ENCODE measurements at places on chromosomes 6 and 20.

DNA sequence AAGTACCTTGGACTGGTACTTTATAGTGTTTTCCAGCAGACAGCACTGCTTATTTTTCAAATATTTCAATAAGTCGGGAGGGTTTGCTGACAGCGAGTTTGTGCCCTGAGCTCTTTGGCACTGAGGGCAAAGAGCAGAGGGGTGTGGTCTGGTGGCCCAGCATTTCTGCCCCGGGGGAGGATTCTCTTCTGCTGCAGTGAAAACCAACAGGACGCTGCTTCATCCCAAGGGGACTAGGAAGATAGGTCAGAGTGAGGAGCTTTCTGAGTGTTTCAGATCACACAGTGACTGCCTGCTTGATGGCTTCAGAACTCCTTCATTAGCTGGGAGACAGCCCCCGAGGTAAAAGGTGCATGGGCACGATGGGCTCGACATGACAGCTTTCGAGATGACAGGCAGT lies 8.6 kb downstream of the ULBP2 start:
- DNase-seq, result no peak

- DNase-seq, result no peak
These were observed 47.8 kb upstream of the NRSN1 start for GRCh38 chr6:24078200-24078599.

DNA sequence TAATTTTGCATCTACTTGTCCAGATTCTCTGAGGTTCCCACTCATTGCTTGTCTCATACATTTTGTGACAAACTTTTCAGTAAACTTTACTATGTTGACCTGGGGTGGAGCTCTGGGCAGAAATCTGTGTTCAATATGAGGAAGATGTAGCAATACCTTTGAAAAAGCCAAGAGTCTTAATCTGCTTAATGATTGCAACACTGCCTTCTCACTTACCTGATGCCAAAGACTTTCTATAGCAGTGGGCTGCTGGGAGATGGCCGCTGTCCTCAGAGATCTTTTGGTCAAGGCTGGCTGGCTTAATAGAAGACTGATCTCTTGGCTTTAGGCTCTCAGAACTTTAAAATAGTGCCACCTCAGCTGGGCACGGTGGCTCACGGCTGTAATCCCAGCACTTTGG lies 70.1 kb upstream of the RBM24 start:
- DNase-seq, result no peak

- no peak for DNase-seq
These were observed 18.7 kb downstream of the UQCC2 start for GRCh38 chr6:33692760-33693158.

- no peak for DNase-seq
These were observed 375.7 kb upstream of the MARCKS start for GRCh38 chr6:113481458-113481857.

- no peak for DNase-seq
These were observed 7.0 kb downstream of the BEND3 start for GRCh38 chr6:107108201-107108890.

DNA sequence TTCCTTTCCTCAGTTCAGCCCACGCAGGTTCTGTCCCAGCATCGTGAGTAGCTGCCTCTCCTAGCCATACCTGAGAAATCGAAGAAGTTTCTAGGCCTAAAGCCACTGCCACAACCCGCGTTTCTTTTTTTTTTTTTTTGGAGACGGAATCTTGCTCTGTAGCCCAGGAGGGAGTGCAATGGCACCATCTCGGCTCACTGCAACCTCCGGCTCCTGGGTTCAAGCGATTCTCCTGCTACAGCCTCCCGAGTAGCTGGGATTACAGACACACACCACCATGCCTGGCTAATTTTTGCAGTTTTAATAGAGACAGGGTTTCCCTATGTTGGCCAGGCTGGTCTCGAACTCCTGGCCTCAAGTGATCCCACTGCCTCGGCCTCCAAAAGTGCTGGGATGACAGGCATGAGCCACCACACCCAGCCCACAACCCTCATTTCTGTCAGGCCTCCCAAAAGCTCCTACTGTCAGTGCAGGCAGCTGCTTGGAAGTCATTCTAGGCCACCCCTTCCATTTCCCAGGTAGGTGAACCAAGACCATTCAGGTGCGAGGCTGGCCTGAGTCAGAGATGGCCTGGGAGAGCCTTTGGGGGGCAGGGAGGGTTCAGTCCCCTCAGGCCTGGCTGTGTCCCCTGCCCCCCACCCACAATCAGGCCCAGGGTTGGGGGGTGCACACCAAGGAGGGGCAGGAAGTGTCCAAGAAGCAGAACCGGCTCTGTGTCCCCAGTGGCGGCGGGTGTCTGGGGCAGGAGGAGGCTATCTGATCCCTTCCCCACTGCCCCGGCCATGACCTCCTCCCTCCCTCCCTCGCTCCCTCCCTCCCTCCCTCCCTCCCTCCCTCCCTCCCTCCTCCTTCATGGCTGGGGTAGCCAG lies 47.2 kb downstream of the NOL4L start:
- DNase-seq, result no peak

DNA sequence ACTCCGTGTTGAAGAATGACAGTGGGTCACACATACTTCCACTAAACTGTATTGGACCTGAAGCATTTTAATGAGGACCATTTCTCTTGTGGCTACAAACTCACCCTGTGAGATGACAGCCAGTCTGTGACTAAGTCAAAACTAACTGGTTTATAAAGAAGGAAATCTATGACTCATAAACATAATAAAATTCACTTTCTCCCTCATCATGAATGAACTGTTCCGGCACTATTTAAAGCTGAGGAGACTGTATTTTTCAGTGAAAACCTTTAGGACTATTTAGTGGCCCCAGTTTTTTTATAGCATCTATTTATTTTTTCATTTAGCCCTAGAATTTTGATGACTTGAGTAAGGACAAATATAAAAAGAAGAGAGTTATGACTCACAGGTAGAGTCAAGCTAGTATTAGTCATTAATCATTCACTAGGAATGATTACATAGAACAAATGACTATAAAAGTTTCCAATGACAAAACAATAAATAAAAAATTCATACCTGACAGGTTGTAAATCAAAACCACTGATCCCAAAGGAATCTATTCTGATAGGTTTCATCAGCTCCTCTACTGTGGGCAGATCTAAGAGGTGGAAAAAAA lies 34.2 kb downstream of the CEP162 start:
- no peak for DNase-seq

GRCh38 chr20:61934716-61935530 lies 130.8 kb downstream of the TAF4 start:
- no peak for DNase-seq

GRCh38 chr20:951384-952169 lies 35.4 kb upstream of the ANGPT4 start:
- DNase-seq, result no peak

DNA sequence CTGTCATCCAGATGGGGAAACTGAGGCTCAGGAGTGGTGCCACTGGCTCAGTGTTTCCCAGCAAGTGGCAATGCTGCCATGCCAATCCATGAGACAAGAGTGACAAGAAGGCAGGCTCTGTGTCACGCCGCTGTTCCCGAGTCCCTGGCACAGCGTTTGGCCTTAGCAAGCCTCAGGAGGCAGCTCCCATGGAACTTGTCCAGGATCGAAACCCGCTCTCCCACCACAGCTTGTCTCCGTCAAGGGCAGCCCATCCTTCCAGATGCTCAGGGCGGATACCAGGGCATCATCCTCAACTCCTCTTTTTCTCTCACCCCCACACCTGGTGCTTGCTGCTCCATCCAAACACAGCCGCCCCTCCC lies 110.6 kb upstream of the PTPN1 start:
- no peak for DNase-seq

- no peak for DNase-seq
These were observed 147.2 kb upstream of the EYA4 start for GRCh38 chr6:133093956-133094355.

DNA sequence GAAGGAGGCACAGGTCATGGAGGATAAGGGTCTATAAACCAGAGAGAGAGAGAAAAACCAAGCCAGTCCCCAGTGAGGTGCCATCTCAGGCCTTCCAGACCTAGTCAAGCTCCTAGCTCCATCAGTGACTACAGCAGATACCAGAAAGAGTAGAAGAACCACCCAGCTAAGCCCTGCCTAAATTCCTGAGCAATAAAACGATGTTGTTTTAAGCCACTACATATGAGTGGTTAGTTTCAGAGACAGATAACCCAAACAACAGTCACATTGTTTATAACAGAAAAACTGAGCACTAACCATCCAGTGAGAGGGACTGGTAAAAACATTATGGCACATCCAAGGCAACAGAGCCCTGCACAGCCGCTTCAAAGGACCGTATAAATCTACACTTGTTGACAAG lies 59.2 kb downstream of the BMP7 start:
- DNase-seq, result no peak

- no peak for DNase-seq
These were observed 81.7 kb upstream of the PDE10A start for GRCh38 chr6:165744555-165745228.

DNA sequence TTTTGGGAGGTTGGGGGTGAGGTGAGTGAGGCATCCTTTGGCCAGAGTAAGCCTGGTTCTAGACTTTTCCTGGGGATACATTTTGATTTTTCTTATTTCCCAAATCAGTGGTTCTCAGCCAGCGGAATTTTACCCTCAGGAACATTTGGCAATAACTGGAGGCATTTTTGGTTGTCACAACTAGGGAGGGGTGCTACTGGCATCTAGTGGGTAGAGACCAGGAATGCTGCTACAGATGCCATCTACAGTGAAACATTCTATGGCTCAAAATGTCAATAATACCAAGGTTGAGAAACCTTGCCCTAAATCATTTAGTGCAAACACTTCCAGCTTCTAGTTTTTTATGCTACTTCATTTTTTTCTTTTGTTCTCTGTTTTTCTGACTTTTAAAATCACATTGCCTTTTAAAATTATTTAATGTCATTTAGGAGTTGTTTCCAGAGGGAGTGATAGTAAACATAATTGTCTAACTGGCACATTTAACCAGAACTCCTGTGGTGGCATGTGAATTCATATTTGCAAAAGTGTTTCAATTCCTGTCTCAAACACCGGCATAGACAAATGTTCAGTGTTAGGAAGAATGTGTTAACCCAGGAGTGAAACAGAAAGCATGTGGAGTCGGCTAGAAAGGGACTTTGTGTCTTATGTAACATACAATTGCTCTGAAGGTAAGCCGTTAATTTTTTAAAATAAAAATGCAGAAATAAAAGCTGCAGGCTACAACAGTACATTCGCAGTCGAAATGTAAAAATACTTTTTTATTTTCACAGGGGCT lies 59.0 kb downstream of the QRSL1 start:
- no peak for DNase-seq

GRCh38 chr20:13220904-13221297 lies at the start of gene ISM1:
TSS of gene ISM1 (plus strand) at chr20:13221274. CDS start at chr20:13221777, 503 bp downstream.
- peak; percentile 48 for DNase-seq

DNA sequence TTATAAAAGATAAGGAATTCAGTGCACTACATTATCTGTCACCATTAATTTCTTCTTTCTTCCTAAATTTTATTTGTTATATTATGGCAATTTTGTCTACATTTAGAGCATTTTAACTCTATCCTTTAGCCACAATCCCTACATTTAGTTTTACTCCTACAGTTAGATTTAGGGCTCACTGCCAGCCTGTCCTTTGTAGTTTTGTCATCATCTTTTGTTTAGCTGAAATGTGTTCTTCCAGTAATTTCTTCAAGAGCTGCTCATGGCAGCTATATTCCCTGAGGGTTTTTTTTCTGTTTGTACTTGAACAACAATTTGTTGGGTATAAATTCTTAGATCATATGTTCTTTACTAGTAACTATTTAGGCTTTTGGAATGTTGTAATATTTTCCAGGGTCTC lies 72.7 kb upstream of the B3GAT2 start:
- no peak for DNase-seq

DNA sequence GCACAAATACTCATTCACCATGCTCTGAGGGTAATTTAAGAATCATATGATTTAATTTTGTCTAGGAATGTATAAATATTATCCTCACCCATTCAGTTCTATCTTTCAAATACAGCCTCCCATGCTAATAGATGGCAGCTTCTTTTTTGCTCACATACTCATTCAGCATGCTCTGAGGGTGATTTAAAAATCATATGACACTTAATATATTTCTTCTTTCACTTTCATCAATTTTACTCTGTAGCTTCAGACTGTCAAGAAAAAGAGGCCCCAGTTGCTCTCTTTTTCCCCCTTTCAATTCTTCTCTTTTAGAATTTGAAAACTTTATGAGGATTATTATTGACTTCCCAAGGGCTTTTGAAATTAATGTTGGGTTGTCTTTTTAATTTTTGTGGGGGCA lies 161.7 kb upstream of the LAMP5 start:
- no peak for DNase-seq

DNA sequence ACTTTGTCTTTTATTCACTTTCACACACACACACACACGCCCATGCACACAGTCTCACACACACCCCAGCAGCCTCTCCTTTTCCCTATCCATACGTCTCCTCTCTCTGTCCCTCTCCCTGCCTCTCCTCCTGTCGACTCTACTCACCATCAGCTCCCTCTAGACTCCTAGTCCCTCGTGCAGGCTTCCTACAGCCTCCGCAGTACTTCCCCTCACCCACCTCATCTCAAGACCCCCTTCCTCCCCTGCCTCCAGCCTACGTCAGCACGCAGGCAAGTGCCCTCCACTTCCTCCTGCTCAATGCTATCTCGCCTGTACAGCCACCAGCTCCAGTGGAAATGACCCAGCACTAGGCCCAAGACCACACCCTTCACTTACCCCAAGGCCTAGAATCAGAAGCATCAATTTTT lies 820 bp upstream of the TREML2 start:
- no peak for DNase-seq

DNA sequence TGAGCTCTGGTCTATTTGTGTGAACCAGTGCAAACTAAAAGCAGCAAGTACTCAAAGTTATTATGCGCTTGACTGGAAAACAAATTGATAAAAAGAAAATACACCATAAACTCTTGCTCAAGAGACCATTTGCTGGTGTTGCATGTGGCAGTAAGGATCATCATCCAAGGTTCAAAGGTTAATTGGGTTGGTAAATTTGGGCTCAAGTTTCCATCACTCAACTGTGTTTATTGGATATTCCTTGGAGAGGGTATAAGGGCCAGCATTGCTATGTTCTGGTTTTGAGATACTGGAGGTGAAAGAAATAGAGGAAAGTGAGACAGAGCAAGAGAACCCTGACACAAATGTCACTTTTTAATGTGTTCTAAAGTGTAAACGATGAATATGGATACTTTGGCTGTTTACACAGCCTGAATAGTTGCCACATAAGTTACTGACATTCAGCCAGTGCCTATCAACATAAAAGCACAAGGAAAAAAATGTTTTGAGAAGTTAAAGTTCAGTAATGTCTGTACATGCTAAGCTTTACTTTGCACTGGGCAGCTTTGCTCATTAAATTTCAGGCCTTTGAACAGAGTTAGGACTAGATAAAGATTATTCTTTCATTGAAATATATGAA lies 736.1 kb downstream of the HDGFL1 start:
- no peak for DNase-seq

- no peak for DNase-seq
These were observed 60.5 kb downstream of the DOP1A start for GRCh38 chr6:83127976-83128375.

Data from mesothelial cell of epicardium (in vitro differentiated cells).